ENCODE measurements at places on chromosomes 3 and 15. TPM values are rescaled to one million over a fixed set of nuclear protein-coding genes. Genes with fewer than 3 reads are reported as not detected.

Gene MUC20
- 2.5 TPM for total RNA-seq

Gene NRROS
- 3.9 TPM for total RNA-seq

Gene CFAP20DC
- total RNA-seq = 1.3 TPM

Gene PLCH1
- total RNA-seq = 2.0 TPM

Gene SV2B
- 1.5 TPM for total RNA-seq

Gene CFAP100
- not detected for total RNA-seq

Gene RLBP1
- total RNA-seq = not detected

Gene DLEC1
- total RNA-seq = 0.49 TPM

Gene PRR20G
- total RNA-seq = not detected

Gene IL5RA
- 0.79 TPM for total RNA-seq

Gene ADAMTSL3
- total RNA-seq = 16.9 TPM

Gene GLT8D1
- 86.9 TPM for total RNA-seq

Gene FBXW12
- not detected for total RNA-seq

Gene ACKR4
- total RNA-seq = 41.2 TPM
